ENCODE measurements at places on chromosomes 2 and 18.

DNA sequence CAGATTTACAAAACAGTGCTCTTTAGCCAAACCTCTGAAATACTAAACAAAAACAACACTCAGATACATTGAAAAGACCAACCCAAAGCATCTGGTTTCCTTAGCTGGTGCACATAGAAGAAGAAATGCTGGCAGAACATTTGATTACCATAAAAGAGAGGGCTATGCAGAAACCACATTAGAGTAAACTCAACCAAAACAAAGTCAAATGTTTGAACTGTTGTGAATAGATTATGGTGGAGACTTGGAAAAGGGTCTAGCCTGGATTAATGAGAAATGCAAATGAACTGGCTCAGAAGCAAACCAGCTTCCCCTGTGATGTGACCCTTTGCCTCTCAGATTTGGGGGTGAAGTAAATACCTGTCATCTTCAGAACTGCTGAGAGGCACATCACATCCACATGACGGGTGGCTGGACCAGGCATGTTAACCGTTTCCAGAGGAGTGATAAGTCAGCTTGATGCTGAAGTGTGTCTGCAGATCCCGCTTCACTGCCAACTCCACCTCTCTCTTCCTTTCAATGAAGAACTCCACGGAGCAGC lies 153.0 kb downstream of the NRP2 start:
- no peak for DNase-seq

DNA sequence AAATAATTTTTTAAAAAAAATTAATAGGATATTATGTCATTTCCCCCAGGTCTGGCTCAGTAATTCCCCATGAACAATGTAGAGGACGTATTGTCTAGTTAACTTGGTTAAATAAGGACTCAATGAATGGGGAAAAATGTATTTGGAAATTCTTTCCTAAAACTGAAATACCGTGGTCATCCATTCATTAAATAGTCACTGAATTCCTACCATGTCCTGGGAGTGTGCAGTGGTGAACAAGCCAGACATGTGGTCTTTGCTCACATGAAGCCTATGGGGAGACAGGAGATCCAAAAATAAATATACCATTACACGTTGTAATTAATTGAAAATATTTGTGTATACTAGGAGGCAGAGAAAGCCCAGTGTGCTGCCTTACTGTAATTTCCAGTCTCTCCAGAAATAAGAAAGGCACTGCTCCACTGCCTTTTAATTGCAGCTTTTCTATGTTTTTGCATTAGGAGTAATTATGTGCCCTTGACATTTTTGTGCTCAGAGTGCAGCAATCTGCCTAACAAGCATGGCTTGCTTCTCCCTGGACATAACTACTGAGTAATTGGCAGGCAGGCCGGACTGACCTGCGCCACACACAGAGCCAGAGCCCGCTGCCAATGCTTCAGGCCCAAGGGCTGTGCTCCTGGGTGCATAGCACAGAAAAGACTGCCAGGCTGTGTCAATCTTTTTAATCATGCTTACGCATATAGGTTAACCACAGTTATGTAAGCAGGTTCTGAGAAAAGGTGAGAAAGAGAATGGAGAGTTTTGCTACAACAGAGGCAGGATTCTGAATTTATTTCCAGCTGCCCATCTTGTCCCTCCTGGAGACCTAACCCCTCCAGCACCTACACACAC lies 22.2 kb upstream of the TTC39C start:
- no peak for DNase-seq

DNA sequence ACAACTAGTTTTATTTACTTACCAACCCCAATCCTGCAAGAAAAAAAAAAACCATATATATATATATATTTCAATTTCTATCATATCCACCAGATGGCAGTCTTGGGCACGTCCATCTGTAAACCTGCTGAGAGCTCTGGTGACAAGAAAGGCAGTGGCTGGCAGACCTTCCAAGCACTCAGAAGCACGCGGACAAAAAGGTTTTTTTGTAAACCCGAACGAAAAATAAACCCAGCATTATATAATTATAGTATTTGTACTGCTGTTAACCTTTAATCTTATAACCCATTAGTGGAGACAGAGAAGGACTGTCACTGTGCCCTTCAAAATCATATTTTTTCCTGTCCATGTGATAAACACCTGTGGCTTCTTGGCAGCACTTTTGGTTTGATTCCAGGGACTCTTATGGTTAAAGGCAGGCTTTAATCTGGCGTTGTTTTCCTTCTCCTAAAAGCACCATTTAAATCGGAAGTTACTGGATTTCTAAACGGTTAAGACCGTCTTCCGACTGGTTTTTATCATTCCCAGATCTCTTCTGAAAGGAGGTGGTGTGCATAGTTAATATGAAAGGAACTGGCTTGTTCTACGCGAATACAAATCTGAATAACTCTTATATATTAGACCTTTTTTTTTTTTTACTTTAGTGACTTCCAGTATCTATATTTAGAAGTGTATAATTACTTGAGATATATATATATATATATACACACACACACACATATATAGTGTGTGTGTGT lies 31.0 kb upstream of the SLC3A1 start:
- peak; percentile 71 for DNase-seq

GRCh38 chr2:216878072-216878471 lies 18.2 kb upstream of the TNP1 start:
- DNase-seq: no peak

All from Caco-2 (cell line).